ENCODE measurements at places on chromosomes 5 and 9.

DNA sequence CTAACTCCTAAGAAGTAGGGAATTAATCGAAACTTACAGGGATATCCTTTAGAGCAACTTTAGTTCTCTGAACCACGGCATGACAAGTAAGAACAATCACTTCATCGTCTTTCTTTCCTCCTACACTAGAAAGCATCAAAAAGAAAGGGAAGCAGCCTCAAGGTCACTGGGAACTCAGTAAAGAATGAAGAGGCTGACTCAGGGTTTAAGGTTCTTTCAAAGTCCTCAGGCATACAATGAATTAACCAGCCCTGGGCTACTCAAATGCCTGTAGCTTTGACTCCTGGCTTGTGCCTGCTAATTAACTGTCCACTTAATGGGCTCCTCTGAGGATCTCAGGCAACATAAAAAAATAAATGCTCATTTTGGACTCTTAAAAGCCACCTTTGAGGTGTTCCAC lies 102.0 kb downstream of the TRIM32 start:
- DNase-seq, result no peak

- no peak for DNase-seq
Observed at GRCh38 chr5:123176224-123176937, 87.3 kb downstream of the PRDM6 start.

- DNase-seq, result no peak
Observed at GRCh38 chr9:73863924-73864323, 633.2 kb upstream of the RORB start.

DNA sequence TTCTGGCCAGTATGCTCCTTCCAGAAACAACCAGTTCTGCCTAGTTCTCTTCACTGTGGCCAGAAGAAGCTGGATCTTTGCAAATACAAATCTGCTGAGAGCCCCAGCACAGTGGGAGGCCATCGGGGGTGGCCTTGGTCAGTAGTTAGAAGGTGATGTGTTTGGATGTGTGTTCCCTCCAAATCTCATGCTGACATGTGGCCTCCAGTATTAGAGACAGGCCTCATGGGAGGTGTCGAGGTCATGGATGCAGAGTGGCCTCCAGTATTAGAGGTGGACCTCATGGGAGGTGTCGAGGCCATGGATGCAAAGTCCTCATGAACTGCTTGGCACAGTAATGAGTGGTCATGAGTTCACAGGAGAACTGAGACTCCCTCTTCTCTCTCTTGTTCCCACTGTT lies 7.6 kb upstream of the IRX2 start:
- DNase-seq, result no peak

GRCh38 chr9:20921362-20921761 lies 110.1 kb downstream of the HACD4 start:
- no peak for DNase-seq
